Activated B cell treated with CpG ODN at 0.5 μM for 24 hours (primary cell): ENCODE measurements at places on chromosomes 13 and 19. TPM values are rescaled to one million over a fixed set of nuclear protein-coding genes. Genes with fewer than 3 reads are reported as not detected.

CDKN2D gene
- total RNA-seq: 10.1 and 10.9 TPM in 2 replicates

ZNF682 gene
- 15.5 and 19.9 TPM in 2 replicates for total RNA-seq

KLK4 gene
- 0.32 and 0.75 TPM in 2 replicates for total RNA-seq

RNF17 gene
- total RNA-seq: not detected in 2 replicates

NBEA gene
- total RNA-seq: 2.9 and 3.9 TPM in 2 replicates

EPSTI1 gene
- 30.6 and 32.8 TPM in 2 replicates for total RNA-seq

JUND gene
- 206 and 225 TPM in 2 replicates for total RNA-seq

ZNF823 gene
- total RNA-seq: 2.6 and 3.0 TPM in 2 replicates

NAPSA gene
- total RNA-seq: 1.4 and 2.4 TPM in 2 replicates

MAST1 gene
- total RNA-seq: 0.20 and 0.66 TPM in 2 replicates

RBM42 gene
- 73.6 and 76.1 TPM in 2 replicates for total RNA-seq

FGF21 gene
- not detected in 2 replicates for total RNA-seq

ZNF460 gene
- 132 and 161 TPM in 2 replicates for total RNA-seq

ANGPTL8 gene
- not detected in 2 replicates for total RNA-seq

LMTK3 gene
- 0.60 and 0.66 TPM in 2 replicates for total RNA-seq

CGB3 gene
- not detected in 2 replicates for total RNA-seq

SUGP2 gene
- total RNA-seq: 121 and 122 TPM in 2 replicates

INAFM1 gene
- 9.8 and 11.8 TPM in 2 replicates for total RNA-seq

PEG3 gene
- not detected in 2 replicates for total RNA-seq

C19orf81 gene
- 0.69 TPM in 1 of 2 replicates, not detected in the other for total RNA-seq

EXOC3L2 gene
- total RNA-seq: not detected in 2 replicates

SPRED3 gene
- 0.44 and 2.4 TPM in 2 replicates for total RNA-seq

ZNF649 gene
- 21.9 and 27.4 TPM in 2 replicates for total RNA-seq

CCDC97 gene
- 61.7 and 65.3 TPM in 2 replicates for total RNA-seq

ZNF429 gene
- 19.5 and 19.9 TPM in 2 replicates for total RNA-seq

KLK12 gene
- total RNA-seq: not detected in 2 replicates
